Stimulated activated CD8-positive, alpha-beta memory T cell treated with anti-CD3 and anti-CD28 coated beads, Interleukin-4, amount 100 ng/mL, for 1 hour (primary cell): ENCODE measurements at places on chromosomes 1 and 21.

DNA sequence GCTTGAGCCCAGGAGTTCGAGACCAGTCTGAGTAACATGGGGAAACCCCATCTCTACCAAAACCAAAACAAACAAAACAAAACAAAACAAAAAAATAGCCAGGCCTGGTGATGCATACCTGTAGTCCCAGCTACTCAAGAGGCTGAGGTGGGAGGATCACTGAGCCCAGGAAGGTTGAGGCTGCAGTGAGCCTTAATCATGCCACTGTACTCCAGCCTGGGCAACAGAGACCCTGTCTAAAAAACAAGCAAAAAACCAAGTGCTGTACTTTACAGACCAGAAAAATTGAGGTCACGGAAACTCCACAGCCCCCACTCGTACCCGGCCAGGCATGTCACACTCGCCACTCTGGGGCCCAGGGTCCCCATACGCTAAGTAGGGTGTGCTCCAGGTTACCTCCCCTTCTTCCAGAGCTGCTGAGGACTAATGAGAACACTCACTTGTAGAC is 22.9 kb downstream of the ATP2B4 start:
- DNase-seq: no peak

- DNase-seq: peak; percentile 3
Measured at GRCh38 chr1:6889875-6890480, 104.7 kb downstream of the CAMTA1 start.

- DNase-seq: no peak
Measured at GRCh38 chr21:26032263-26032662, 138.3 kb downstream of the APP start.

- DNase-seq: no peak
Measured at GRCh38 chr1:5485968-5486696, 506.1 kb downstream of the NPHP4 start.

- DNase-seq: no peak
Measured at GRCh38 chr1:202861420-202862132, 27.4 kb downstream of the RABIF start.

- no peak for DNase-seq
Measured at GRCh38 chr1:32881871-32882850, 4.1 kb upstream of the HPCA start.

- no peak for DNase-seq
Measured at GRCh38 chr1:59747420-59748024, 67.2 kb upstream of the HOOK1 start.

GRCh38 chr1:156705321-156705917 is at the start of gene CRABP2:
TSS of gene CRABP2 (minus strand) at chr1:156705583. CDS start at chr1:156705446, 137 bp downstream.
- DNase-seq: no peak

DNA sequence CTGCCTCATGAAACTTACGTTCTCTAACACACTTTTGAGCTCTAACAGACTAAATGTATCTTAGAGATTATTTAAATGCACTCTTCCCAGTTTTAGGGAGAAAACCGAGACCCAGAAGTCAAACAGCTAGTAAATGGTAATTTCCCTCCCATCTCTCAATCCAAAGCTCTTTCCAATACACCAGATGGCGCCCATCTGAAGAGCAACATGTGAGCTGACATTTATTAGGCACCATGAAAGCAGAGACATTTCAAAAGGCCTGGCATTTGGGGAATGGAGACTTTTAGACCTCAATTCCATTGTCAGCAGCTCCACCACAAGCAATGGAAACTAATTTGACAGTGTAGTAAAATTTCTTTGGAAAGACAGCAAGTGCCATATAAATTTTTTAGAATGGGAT is 191.4 kb downstream of the DAB1 start:
- DNase-seq: no peak

- DNase-seq: no peak
Measured at GRCh38 chr1:180248731-180249681, 18.9 kb downstream of the LHX4 start.

DNA sequence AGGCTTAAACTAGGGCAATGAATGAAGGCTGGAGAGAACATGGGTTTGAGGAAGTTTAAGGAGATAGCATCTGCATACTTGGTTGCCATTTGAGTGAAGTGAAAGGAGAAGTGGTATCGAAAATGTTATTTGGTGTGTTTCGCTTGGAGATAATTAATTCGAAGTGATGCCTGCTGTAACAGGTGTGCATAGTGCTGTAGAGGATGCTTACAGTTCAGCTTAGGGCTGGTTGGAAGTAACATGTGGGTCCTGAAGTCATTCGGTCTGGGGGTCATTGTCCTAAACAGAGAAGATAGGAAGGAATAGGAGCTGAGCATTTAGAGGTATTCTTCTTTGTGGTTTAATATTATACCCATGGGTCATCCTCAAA is 301 bp upstream of the NUDT17 start:
- DNase-seq: no peak

DNA sequence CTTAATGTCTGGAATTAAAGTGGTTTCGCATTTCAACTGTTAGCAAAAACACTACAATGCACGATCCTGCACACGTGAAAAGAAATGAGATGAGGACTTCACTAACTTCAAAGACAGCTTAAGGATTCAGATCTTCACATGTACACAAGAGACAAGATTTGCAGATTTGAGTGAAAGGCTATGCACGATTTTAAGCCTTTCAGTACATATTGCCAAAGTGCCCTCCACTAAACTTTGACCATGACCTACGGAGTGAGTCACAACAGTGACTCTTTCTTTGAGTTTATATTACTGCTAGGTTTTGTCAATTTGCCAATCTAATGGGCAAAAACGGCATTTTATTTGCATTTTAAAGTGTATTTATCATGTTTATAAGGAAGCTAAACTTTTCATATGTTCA is 41.2 kb upstream of the CR1L start:
- no peak for DNase-seq

DNA sequence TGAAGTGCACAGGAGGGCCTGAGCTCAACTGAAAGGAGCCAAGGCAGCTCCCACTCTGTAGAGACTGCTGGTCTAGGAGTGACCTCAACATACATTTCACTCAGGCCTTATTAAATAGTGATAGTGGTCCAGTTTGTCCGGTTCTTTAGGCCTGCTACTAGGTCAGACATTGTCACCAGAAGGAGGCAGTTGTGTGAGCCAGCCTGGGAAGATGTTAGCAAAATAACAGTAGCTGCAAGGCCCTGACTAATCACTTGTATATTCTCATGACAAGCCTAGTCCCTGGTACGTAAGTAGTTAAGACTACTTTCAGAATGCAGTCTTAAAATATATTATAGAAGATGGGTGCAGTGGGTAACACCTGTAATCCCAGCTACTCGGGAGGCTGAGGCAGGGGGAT is 264.0 kb upstream of the CAMK1G start:
- no peak for DNase-seq

- no peak for DNase-seq
Measured at GRCh38 chr21:43315244-43316137, 111.4 kb downstream of the SIK1 start.

GRCh38 chr1:198765416-198765815 is 126.6 kb downstream of the PTPRC start:
- no peak for DNase-seq

DNA sequence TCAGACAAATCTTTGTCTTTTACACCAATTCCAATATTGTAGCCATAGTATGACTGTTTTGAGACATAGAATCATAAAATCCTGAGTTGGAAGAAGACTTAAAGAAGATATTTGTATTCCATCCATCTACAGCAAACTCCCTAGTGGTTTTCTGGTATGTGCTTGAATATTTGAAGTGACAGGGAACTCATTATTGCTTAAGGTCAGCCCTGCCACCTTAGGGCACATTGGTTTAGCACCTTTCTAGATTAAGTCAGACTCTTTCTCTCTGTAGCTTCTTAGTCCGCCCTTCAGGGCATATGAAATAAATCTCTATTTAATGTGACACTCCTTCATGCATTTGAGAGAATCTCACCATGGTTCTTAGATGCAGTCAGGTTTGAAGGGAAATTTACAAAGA is 49.8 kb downstream of the PTGER3 start:
- no peak for DNase-seq

DNA sequence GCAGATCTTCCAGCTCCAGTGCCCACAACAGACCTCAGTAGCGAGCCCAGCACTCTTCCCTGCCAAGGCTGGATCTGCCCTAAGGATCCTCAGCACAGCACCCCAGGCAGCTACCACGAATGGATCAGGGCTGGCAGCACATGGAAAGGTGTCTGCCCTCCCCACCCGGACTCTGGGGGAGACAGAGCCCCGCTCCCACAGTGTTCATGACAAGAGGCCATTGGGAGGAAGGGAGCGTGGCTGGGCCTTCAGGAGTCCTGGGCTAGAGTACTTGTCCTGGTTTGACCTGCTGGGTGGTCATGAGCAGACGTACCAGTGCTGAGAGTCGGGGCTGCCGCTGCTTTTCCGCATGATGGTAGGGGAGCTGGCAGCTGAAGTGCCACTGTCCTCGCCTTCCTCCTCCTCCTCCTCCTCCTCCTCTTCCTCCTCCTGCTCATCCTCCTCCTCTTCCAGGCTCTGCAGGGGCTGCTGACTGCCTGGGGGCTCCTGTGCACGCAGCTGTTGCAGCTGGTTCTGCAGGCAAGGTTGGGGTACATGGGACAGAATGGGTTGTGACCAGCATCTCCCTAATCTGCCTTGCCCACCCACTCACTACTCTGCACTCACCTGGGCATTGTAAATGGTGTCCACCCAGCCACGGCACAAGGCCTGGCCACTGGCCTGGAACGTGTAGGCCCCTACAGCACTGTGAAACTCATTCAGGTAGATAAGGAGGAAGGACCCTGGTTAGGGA is 2.9 kb upstream of the TNFRSF25 start:
- no peak for DNase-seq

GRCh38 chr1:6287431-6287886 is 26.6 kb upstream of the GPR153 start:
- no peak for DNase-seq

- DNase-seq: no peak
Measured at GRCh38 chr1:30900931-30901560, 7.5 kb downstream of the SDC3 start.

DNA sequence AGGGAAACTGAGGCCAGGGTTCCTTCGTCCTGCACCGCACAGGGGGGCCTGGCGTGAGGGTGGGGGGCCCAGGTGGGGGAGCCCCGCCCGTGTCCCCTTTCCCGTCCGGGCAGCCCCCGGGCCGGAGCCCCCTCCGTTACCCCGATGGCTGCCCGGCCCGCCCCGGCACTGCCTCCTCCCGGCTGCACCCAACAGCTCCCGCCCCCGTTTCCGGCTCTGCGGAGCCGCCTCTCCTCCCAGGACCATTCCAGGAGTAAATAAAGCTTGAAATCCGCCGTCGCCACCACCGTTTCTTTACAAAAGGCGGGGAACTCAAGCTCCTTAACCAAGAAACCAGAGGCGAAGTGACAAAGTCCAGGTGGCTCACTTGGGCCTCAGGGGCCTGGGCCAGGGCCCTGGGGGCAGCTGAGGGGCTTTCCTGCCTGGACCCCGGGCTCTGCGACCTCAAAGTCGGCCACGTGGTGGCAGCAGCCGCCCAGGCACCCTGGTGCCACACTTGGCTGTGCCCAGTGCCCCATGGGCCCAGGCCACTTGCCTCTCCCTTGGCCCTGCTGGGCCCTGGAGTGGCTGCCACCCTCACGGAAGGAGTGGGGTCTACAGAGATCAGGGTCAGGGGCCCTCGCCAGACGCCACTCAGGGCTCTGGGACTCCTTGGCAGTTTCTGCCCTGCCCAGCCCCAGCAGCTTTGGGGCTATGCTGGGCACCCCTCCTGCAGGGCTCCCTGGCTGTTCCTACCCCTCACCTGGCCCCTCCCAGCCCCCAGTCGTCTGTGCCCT is 514 bp upstream of the FAAP20 start:
- peak; percentile 81 for DNase-seq

DNA sequence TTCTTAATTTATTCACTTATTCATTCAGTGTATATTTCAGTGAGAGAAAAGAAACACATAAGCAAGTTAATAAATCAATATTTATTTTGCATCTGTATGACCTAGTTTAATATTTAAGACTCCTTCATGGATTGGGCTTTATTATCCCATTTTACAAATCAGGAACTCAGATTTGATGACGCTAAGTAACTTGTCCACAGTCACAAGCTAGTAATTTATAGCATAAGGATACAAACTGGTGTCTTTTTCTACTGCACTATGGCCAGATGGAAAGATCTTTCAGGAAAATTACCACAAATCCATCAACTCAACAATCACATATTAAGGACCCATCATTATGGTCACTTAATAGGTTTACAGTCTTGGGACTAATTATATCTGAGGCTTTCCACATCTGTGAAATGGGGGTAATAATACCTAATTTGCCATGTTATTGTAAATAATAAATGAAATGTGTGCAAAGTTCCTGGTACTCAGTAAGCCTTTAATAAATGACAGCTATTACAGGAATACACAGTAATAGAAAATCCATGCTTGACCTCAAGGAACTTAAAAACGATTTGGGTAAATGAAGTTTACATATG is 13.3 kb downstream of the CDKN2C start:
- DNase-seq: no peak

DNA sequence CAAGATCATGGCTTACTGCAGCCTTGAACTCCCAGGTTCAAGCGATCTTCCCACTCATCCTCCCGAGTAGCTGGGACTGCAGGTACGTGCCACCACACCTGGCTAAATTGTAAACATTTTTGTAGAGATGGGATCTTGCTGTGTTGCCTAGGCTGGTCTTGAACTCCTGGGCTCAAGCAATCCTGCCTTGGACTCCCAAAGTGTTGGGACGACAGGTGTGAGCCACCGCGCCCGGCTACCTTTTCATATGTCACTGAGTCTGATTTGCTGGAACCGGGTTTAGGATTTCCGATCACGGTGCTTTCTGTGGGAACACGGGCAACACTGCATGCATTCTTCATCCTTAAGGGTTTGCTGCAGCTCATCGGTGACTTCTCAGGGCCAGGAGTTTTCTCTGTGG is 32.2 kb upstream of the PCBP3 start:
- no peak for DNase-seq

DNA sequence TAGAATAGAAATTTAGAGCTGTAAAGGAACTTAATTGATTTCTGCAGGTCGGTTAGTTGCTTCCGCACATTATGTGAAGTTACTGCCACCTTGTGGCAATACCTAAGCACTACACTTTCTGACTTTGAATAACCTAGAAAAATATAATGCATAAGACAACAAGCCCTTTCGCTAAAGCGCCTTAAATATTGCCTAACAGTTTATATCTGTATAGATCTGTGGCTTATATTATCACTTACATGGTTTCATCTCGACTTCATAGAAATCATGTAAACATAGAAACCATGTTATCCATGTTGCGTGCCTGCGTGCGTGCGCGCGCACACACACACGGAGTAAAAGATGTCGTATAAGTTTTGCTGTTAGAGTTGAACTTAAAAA is 10.9 kb upstream of the IFI16 start:
- DNase-seq: no peak

GRCh38 chr1:24161270-24161669 is 18.3 kb upstream of the IL22RA1 start:
- no peak for DNase-seq

DNA sequence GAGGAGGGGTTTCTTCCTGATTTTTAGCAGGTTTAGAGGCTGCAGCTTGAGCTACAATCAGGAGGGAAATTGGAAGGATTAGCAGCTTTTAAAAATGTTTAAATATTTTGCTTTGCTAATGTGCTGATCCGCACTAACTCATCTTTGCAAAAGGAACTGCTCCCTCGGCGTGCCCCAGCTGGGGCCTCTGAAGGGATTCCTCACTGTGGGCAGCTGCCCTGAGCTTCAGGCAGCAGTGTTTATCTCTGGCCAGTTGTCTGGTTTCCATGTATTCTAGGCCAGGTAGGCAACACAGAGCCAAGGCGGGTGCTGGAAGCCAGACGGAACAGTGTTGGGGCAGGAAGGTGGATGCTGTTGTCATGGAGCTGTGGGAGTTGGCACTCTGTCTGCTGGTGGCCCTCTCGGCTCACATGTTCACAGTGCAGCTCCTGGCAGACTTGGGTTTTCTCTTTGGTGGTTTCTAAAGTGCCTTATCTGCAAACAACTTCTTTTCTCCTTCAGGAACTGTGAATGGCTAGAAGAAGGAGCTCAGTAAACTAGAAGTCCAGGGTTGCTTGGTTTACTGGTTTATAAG is 18.9 kb downstream of the NECAP2 start:
- no peak for DNase-seq
